HT-29 (cell line): ENCODE measurements at places on chromosomes 5 and 9. TPM values are rescaled to one million over a fixed set of nuclear protein-coding genes. Genes with fewer than 3 reads are reported as not detected.

IL3 gene
- total RNA-seq, result not detected in 2 replicates

CDX1 gene
- total RNA-seq, result 3.9 and 6.6 TPM in 2 replicates

ZDHHC11 gene
- 23.2 and 43.4 TPM in 2 replicates for total RNA-seq

PCDHGA5 gene
- 0.13 TPM in 2 replicates for total RNA-seq

ZNF474 gene
- total RNA-seq, result 0.08 and 0.29 TPM in 2 replicates

DUSP1 gene
- total RNA-seq, result 275 and 286 TPM in 2 replicates

PCDHGA1 gene
- 0.21 and 0.61 TPM in 2 replicates for total RNA-seq

DNA sequence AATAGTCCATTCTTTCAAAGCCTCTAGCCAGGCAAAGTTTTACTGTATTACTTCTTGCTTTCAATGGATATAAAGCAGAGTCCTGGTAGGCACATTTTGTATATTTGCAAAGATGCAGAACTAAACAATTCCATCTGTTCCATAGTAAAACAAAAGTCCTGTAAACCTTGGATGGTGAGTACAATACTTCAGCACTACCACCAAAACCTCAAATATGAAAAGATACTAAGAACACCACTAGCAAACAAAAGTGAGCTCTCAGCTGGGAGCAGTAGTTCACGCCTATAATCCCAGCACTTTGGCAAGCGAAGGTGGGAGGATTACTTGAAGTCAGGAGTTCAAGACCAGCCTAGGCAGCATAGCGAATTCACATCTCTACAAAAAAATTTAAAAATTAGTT lies 195.0 kb downstream of the MSX2 start:
- DNase-seq, result no peak

DNA sequence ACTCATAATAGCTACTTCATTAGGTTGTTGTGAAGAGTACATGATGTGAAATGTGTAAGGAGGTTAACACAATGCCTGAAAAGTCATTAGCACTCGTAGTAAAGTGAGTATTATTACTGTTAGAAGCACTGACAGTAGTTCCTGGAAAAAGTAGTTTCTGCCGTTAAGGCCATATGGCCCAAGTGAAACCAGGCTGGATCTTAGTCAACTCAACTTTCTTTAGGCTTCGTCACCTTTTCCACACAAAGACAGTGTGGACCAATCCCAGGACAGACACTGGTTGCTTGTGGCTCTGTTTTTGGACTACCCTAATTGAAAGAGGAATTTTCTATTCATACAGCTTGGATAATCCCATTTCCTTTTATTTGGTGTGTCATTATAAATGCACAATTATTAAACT lies 29.4 kb upstream of the CKMT2 start:
- DNase-seq, result no peak

- no peak for DNase-seq
Measured at GRCh38 chr5:65961633-65962032, 35.3 kb downstream of the ERBIN start.

- DNase-seq, result no peak
Measured at GRCh38 chr5:145976431-145977155, 40.2 kb downstream of the SH3RF2 start.
